CD4-positive, alpha-beta T cell treated with Interleukin-6 for 4 hours (primary cell): ENCODE measurements at places on chromosomes 11 and 22.

- DNase-seq = no peak
Observed at GRCh38 chr22:35839841-35840301, 122.2 kb downstream of the APOL5 start.

DNA sequence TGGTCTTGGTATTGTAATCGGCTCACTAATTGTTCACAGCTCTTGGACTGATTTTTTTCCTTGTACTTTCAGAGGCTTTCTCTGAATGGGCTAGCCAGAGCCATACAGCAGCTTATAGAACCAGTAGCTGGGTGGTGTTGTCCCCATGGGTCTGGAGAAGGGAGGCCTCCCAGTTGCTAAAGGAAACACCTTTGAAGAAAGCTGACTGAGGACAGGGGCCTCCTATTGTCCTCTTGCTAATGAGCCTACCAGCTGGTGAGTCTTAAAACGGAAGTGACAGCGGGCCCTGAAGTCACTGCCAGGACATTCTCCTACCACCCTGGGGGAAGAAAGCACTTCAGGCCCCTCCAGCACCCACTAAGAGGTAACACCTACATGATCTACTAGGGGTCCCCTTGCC lies 9.9 kb downstream of the FADS3 start:
- no peak for DNase-seq

DNA sequence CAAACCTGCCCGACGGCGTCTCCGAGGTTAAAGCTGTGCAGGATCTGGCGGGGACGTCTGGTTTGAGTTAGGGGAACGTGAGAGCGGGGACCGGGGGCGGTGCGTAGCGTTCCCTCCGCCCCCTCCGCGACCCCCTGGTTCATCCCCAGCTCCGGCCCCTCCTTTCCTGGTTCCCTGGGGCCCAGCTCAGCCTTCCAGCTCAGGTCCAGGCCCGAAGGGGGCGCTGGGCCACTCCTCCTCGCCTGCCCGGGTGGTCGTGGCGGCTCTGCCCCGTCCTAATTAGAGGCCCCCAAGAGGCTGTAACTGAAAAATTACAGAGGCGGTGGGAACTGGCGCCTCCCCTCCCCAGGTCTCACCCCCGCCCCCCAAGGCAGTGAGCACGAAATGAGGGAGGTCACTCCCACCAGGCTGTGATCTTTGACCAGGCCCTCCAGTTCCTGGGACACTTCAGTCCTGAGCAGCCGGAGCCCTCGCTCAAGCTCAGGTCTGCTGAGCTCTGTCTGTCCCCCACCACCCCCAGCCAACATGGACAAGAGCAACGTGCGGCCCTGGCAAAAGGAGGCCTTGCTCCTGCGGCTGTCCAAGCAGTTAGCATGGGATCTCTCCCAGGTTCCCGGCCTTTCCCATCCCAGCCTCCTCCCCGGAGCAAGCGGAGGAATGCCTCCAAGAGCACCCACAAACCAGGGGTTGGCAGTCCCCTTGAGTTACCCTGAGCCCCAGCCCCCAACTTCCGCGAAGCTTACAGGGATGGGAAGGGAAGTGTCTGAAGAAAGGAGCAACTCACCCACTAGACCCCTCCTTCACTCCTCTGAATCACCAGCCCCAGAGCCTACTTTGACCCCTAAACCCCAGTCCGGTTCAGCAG lies 3.3 kb downstream of the CD248 start:
- no peak for DNase-seq

DNA sequence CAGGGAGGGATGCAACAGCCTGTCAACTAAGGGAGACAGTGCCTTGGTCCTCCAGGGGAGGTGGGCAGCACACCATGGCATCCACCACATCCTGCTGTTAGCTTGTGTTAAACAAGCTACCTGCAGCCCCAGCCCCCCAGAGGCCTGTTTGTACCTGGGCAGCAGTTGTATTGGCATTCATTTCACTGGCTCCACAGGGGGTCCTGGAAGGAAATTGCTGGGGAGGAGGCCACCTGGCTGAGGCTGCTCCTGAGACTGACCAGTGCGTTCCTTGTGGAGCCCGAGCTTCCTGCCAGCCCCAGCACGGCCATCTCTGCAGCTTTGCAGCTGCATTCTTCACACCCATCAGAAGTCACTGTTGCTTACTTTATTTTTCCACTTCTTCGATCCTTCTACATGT lies 479.9 kb downstream of the INSC start:
- DNase-seq = no peak

- no peak for DNase-seq
Observed at GRCh38 chr11:98194611-98195010, 826.1 kb upstream of the CNTN5 start.

- no peak for DNase-seq
Observed at GRCh38 chr11:36874291-36874690, 276.3 kb upstream of the RAG2 start.

DNA sequence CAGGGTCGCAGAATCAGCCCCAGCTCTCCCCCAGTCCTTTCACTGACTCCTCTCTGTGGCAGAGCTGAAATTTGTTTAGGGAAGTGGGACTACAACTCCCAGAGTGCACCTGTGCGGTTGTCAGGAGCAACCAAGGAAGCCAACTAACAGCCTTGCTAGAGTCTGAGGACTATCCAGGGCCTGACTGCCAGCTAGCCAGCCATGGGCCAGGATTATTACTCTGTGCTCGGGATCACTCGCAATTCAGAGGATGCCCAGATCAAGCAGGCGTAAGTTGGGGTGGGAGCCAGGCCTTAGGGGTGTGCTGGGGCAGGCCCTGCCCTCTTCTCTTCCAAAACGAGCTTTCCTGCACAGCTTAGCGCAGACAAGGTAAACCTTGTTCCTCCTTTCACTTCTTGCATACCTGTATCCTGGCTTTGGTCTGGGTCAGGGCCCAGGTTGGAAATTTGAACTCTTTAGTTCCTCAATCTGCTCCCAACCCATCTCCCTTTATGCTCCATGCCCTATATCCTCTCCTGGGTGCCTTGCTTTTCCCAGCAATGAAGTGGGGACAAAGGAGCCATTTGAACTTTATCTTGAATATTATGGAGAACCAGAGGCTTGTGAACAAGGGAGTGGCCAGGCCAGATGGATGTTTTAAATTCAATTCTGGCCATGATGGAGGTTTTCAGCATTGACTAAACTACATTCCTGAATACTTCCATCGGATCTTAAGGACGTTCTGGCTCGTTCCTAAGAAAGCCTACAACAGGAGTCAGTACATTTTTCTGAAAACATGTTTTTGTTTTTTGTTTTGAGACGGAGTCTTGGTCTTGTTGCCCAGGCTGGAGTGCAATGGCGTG lies at the start of gene DNAJB13:
DNAJB13 (plus strand) TSS at position 158 of the 842 bp plus-strand sequence; CDS start at position 202, 44 bp downstream.
- DNase-seq = no peak

DNA sequence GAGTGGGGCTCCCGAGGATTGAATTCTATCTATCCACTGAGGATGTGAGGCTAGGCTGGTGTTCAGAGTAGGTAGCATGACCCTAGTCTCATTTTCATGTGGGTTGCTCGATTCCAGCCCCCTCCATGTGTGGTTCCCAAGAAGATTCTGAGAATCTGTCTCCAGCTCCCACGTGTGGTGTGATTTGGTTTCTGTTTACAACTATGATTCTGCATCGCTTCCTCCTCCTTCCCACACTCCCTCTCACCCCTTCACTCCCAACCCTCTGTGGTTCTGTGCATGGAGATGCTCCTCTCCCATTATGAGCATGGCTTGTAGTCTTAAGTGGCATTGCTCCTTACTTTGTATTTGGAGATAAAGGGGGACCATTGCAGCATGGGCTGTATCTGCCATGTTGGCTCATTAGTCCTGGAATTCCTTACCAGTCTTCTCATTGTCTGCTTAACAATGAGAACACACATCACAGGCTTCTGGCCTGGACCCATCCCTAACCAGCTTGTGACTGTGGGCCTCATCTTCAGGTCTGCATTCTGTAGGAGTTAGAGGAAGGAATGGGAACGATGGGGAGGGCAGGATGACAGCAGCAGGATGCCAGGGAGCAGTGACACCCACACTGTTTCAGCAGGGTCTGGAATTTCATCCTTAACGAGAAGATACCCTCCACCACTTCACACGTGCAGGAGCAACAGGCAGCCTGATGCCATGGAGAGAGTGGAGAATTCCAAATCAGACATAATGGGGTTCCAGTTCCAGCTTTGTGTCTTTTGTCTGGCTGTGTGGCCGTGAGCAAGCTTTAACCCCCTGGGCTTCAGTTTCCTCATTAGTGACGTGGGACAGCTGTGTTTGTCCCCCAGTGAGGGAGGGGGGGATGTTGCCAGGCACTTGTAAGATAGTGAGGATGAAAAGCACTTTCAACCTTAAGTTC lies 86.0 kb downstream of the CCDC81 start:
- no peak for DNase-seq

- no peak for DNase-seq
Observed at GRCh38 chr22:22888571-22889353, 1.1 kb downstream of the IGLL5 start.

DNA sequence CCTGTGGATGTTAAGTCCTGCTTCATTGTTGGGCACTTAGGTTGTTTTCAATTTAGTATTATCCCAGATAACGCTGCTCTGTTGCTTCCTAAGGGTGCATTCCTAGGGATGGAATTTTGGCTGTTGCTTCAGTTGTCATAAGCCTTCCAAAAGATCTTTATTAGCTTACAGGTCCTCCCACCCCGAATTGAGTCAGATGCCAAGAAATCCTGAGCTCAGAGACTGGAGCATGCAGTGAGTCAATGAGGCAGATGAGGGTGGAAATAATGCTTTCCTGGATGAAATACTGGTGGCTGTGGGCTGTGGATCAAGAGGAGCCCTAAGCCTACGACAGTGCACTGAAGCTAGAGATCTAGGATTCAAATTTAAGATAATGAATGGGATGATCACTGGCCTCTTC lies 10.7 kb upstream of the IL18BP start:
- DNase-seq = no peak

DNA sequence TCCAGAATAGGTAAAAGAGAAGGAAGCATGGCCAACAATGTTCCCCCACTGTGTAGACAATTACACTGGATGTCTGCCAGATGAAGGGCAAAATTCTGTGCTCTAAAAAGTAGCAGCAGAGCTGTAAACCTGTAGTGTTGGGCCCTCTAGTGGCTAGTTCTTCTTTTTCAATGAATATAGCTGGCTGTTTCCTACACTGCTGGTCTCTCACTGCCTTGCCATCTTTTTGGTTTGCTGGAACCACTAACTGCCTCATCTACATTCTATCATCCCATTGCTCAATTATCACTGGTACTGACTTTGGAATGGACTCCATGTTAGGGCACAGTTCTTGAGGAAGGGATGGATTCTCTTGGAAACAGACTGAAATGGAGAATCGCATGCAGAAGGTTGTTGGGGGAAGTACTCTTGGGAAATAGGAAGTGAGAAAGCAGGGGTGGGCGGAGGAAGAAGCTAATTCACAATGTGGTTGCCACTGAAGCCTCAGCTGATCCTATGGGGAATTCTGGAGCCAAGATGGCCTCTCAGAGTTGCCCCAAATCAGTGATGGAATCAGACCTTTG lies 17.9 kb downstream of the KCNE3 start:
- DNase-seq = peak; percentile 54

GRCh38 chr11:116579857-116580727 lies 192.7 kb downstream of the BUD13 start:
- no peak for DNase-seq

GRCh38 chr11:72069787-72070251 lies 10.5 kb downstream of the NUMA1 start:
- no peak for DNase-seq

GRCh38 chr11:1548221-1549070 lies 23.6 kb downstream of the DUSP8 start:
- DNase-seq = no peak

DNA sequence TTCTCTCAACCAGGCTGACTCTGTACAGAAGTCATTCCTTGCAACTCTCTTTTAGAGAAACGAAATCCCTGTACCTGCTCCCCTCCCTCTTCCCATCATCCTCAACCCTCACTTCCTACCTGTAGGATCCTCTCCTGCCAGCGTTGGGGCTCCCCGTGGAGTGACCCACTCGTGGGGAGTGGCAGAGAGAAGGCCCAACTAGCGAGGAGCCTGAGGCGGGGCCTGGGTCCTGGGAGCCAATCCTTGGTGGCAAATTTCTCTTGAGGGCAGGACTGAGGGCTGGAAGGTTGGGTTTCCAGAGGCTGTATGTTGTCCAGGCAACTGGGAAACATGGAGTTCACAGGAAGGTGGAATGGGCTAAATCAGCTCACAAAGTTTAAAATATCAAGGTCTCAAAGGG lies 10.4 kb downstream of the NHERF4 start:
- DNase-seq = no peak

- no peak for DNase-seq
Observed at GRCh38 chr22:29715240-29715639, 4.6 kb upstream of the CABP7 start.

DNA sequence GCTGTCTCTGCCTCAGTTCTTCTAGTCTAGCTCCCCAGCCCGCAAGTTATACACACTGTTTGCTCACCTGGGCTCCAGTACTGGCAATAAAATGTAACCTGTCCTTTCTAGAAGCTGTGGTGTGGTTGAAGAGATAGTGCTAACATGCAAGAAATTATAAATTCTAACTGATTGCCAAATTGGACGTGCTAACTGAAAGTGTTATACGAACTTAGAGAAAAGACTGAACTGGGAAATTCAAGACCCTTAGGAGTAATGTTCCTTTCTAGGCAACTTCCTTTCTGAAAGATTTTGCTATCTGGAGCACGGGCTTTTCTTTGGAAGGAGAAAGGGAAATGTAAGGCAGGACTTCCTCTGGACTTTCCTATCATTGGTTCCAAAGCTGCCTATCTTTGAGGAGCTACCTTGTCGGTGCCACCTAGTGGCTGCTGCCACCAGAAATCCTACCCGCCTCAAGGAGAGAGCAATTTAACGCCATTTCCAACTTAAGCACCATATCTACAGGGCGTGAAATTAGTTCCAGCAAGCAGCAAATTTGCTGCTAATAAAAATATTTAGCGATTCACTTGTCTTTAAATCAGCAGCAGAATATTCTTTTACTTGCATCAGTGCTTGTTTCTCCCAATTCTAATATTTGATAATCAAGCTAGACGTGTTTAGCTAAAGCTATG lies 12.7 kb upstream of the TMEM218 start:
- DNase-seq = peak; percentile 47

DNA sequence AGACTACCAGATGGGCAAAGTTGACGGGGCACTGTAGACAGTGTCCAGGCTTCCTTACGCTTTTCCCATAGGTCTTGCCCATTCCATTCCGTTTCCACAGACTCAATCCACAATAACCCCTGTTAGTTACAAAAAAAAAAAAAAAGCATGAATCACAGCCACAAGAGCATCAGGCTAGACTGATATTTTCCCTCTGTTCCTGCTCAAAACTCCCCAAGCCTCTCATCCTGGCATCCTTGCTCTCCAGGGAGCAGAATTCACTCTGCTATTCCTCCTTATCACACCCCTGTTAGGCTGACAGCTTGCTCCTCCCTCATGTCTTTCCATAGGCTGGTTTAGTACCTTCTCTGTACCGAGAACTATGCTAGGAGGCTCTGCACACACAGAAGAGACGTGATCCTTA lies 42.2 kb downstream of the TMEM123 start:
- no peak for DNase-seq
